ENCODE measurements at places on chromosomes 7 and 10.

DNA sequence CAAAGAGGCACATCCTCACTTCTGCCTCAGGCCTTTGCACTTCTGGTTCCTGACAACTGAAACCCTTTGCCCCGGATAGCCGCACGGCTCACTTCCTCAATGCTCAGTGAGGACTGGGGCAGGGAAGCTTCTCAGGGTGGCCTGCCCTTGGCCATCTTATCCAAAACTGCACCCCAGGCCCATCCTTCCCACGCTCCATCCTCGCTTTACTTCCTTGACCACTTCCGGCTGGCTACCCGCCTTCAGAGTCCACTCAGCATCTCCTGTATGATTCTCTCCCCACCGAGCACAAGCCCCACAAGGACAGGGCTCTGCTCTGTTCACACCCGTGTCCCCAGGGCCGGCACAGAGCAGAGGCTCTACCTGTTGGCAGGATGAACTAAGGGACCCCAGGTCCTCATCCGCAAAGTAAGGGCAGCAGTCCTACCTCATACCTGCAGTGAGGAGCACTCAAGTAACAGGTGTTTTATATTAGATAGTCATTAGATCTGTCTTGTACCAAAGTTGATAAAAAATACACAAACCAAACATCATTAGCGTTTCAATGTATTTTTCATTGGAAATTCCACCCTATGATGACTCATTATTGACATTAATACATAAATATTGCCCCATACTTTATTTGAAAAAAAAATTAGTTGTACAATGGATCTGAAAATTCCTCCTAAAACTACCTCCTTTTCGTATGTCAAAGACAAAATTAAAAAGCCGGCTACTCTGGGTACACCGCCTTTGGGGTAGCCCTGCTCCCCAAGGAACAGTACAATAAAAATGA, 35.0 kb downstream of the GNA12 start:
- no peak for DNase-seq

DNA sequence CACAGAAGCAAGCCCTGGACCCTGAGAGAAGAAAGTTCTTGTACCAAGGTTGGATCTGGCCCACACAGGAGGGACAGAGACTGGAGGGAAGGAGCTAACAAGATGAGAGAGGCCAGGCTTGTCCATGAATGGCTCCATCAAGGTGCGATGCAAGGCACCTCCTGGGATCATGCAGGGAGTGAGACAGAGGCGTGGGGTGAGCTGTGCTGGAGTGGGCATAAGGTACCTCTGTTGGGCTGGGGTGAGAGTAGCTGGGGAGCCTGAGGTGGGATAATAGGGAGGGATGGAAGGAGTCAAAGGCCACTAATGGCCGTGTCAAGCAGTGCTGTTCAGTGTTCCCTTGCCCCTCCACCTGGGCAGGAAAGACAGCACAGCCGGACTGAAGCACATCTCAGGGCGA, 9.9 kb downstream of the TMEM72 start:
- no peak for DNase-seq

DNA sequence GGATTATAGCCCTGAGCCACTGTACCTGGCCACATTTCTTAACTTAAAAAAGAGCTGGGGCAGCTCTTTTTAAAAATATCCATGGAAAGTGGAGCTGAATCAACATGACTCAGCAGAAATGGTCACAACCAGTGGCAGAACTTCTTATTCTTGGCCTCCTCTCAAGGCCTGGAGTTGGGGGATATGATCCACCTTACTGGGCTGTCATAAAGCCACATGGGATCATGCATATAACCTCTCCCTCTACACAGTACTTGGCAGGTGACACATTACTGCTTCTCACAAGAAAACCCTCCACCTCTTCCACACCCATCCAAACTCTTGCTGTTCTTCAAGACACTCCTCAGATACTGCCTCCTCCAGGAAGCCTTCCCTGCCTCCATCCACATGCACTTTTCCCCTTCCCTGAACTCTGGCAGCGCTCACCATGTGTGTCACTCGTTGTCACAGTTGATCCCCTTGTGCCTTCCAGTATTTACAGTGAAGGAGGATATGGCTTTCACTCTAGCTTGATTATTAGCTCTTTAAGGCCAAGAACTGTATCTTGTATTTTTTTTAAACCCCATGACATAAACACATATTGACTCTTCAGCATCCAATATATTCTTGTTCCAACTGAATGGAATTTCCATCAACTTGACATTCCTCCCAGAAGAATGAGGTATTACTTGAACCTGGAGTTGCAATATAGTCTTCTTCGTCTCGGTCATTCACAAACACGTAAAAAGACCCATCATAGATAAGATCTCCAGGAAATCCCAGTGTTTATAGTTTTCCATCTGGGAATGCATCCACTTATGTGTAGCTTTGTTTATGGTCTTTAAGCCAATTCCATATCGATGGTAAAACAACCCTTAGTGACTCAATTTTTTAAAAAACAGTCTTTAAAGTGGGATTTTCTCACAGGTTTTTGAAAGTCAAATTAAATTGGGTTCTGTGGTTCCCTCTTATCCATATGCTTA, 85.5 kb downstream of the TBXAS1 start:
- DNase-seq = no peak

- DNase-seq = no peak
These were observed 71.4 kb downstream of the ELMO1 start for GRCh38 chr7:37377231-37377630.

DNA sequence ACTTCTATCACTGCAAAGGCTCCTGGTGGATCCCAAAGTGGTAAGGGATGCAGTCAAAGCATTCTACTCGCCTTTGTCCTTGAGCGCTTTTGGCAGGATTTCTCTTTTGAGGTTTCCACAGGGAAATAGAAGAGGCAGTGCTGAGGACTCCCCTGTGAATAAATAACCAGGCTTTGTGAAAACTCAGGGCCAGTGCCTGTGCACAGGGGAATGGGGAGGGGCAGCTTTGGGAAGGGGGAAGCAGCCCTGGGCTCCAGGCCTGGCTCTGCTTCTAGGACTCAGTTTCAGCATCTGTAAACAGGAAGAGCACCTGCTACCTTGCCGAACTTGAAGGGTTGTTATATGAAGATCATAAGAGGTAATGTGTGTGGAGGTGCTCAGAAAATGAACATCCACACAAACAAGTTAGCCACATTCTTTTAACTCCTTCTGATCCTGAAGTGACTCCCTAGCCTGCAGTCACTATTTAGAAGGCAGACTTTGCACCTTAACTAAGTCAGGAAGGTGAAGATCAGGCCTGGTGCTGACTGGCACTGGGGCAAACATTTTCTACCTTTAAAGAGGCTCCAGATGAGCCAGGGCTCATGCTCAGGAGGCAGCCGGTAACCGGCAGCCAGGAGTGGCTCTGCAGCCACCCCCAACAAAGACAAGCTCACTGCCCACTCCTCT, 22.5 kb upstream of the MMP21 start:
- no peak for DNase-seq

DNA sequence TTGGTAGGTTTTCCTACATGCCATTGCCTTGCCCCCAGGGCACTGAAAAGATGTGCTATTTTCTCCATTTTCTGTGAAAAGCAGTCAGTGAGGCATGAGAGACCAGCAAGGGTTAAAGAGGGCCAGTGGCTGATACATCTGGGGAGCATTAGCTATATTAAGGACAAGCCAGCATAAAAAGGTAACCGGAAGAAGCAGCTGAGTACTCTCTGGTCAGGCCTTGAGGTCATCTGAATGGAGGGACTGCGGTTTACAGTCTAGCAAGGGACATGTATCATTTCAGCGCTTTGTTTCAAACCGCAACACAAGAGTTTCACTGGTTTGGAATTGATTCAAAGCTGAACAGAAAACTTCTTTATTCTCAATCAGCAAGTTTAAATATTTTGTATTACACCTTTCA, 120.4 kb downstream of the EPDR1 start:
- DNase-seq = no peak

- no peak for DNase-seq
These were observed 198.9 kb downstream of the ETV1 start for GRCh38 chr7:13790611-13791010.

All from putamen (tissue), 1 donor.